ENCODE measurements at places on chromosomes 11 and 22. TPM values are rescaled to one million over a fixed set of nuclear protein-coding genes. Genes with fewer than 3 reads are reported as not detected.

GRCh38 chr11:95714843-95715776, 74.5 kb downstream of the FAM76B start:
- H3K36me3 ChIP-seq, result no peaks in the 10 kb centered on the region
- no peak overlapping the region for H3K4me3 ChIP-seq
- H3K27ac ChIP-seq, result no peak overlapping the region

GRCh38 chr22:30212363-30212995, 34.1 kb downstream of the LIF start:
- no peak overlapping the region for H3K27ac ChIP-seq
- H3K36me3 ChIP-seq, result no peaks in the 10 kb centered on the region
- no peaks in the 10 kb centered on the region for H3K27me3 ChIP-seq

KDM4E gene
- total RNA-seq, result not detected

DNA sequence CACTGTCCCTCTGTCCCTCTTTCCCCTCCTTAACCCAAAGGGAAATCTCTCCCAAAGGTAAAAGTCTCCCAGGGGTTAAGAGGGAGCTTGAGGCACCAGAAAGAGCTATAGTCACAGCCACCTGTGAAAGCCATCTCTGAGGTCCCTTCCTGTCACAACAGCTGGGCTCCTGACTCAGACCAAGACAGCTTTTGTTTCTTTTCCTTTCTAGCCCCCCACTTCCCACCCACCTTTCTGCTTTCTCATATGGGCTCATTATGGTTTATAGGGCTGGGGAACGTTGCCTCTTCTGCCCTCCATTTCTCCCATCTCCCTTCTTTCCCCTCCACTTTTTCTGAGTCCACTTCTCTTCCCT, 19.1 kb downstream of the MIF start:
- H3K4me3 ChIP-seq, result peak overlapping the region; percentile 59
- H3K4me1 ChIP-seq, result no peaks in the 10 kb centered on the region
- peak overlapping the region; percentile 91 for H3K27ac ChIP-seq
- no peaks in the 10 kb centered on the region for H3K36me3 ChIP-seq
- no peaks in the 10 kb centered on the region for H3K27me3 ChIP-seq
- no peak for DNase-seq

ARRB1 gene
- 50.2 TPM for total RNA-seq
